ENCODE measurements at places on chromosomes 13 and 19.
A peak's percentile ranks its signal among the peaks of the same experiment; 100 is the strongest.

- DNase-seq: peak; percentile 53
Observed at GRCh38 chr13:100721885-100722512, 47.4 kb upstream of the TMTC4 start.

- DNase-seq: no peak
Observed at GRCh38 chr13:105395041-105395440, 1140.4 kb downstream of the EFNB2 start.

- no peak for DNase-seq
Observed at GRCh38 chr19:15652559-15653278, 12.0 kb downstream of the CYP4F3 start.

DNA sequence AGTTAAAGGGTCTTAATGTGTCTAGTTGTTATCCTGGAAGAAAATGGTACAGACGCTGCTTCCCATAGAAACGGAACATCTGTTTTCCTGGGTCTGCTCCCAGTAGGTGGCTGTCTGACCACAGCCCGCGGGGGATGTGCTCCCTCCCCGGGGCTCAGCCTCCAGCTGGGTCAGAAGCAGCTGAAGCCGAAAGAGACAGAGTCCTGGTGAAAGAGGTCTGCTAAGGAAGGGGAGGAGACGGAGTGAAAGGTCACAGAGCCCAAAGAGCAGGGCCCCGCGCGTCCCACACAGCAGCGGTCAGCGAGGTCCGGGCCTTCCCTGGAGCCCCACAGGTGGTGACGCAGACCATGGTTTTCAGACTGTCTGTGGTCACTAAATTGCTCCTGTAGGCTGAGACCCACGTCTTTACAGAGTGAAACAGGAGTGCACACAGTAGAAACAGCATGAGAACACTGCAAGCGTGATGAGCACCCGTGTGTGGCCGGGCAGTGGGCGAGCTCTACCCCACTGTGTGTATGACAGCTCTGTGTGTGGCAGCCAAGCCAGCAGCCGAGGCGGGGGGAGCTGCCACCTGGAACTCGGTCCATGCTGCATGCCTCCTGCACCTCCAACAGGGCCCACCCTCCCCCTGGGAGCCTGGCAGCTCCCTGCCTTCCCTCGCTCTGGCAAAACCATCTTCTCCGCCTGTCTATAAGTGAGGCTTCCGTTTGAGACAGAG, 52.0 kb upstream of the C13orf46 start:
- DNase-seq: no peak

GRCh38 chr13:50712881-50713280, 130.6 kb downstream of the DLEU7 start:
- no peak for DNase-seq

DNA sequence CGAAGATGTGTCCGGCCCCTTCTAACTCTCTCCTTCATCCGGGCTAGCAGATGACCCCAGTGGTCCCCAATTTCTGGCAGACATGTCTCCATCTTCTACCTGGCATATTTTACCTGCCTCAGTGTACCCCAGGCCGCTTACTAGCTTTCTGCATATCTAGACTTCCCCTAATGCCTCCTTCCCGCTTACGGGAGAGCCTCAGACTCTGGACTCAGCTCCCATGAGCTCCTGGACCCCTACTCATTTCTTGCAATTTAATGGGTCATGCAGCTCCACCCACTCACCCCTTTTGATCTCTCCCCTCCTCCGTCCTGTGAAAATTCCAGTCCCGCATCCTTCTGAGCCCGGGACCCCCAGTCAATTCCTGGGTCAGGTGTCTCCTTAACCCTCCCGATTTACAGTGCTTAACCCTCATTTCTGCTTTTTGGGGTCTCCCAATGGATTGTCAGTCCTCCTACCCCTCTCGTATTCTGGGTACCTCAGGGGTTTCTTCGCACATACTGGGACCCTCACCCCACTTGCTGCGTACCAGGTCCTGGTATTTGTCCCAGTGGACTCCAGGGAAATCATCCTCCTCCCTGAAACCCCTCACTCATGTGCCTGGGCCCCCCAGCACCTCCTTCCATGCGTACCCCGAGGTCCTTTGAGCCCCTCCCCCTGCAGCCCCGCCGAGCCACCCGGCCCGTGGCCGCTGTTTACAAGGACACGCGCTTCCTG, 500 bp upstream of the JUNB start:
- no peak for DNase-seq

GRCh38 chr19:51179256-51179655, 37.2 kb downstream of the SIGLEC7 start:
- DNase-seq: no peak

Data from RWPE1 (cell line).